ENCODE measurements at places on chromosomes 16 and 17.

DNA sequence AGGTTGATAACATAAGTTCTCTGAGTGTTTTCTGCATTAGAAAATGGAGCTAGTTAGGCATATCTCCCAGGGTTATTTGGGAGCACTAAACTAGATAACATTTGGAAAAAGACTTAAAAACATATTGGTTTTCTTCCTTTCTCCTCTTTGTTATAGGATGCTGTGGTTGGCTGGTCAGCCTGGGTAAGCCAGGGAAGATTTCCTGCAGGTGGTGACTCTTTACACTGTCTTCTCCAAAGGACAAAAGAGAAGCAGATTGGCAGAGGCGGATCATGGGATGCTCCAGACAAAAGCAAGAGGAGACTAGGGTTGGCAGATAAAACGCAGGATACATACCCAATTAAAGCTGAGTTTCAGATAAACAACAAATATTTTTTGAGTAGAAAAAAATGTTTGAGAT, 6.2 kb upstream of the CRYBA1 start:
- DNase-seq: no peak

GRCh38 chr16:86011532-86011931, 112.6 kb downstream of the IRF8 start:
- DNase-seq: no peak

GRCh38 chr16:63617990-63618763, 1503.7 kb downstream of the CDH11 start:
- DNase-seq: no peak

DNA sequence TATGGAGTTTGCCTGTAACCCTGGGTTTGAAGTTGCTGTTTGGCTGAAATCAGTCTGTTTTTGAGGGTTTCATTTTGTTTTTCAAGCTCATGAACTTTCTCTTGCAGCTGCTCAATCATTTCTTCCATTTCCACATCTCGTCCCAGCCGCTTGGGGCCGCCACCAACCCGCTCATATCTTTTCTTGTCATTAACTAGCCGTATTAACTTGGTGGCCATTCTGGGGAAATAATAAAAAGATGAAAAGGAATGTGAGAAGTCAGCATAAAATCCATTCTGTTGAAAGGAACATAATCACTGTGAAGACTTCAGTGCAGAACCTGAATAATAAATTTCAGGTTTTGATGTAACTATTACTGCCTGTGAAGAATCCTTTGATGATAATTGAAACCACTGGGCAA, 11.5 kb downstream of the RPGRIP1L start:
- no peak for DNase-seq

GRCh38 chr17:2203818-2204217, 99.8 kb downstream of the SMG6 start:
- DNase-seq: no peak

- DNase-seq: no peak
Measured at GRCh38 chr17:76734080-76734840, 2.9 kb downstream of the SRSF2 start.

- DNase-seq: no peak
Measured at GRCh38 chr17:22461460-22462145, 769.3 kb downstream of the KCNJ18 start.

GRCh38 chr16:4208341-4208751, 33.5 kb downstream of the SRL start:
- no peak for DNase-seq

DNA sequence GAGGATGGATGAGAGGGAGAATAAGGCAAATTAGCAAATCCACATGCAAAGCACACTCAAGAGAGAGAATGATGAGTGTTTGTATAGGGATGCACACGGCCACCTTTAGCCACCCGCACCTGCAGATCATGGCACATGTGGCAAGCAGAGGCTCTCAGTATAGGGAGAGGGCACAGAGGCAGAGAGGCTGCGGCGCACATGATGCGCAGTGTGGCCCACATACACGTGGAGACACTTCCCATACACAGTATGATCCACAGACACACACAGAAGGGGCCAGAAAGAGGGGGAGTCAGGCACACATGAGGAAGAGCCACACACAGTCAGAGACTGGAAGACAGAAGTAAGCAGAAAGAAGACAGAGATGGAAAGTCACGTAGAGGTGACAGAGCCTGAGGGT, 6.5 kb upstream of the CHD3 start:
- DNase-seq: no peak

DNA sequence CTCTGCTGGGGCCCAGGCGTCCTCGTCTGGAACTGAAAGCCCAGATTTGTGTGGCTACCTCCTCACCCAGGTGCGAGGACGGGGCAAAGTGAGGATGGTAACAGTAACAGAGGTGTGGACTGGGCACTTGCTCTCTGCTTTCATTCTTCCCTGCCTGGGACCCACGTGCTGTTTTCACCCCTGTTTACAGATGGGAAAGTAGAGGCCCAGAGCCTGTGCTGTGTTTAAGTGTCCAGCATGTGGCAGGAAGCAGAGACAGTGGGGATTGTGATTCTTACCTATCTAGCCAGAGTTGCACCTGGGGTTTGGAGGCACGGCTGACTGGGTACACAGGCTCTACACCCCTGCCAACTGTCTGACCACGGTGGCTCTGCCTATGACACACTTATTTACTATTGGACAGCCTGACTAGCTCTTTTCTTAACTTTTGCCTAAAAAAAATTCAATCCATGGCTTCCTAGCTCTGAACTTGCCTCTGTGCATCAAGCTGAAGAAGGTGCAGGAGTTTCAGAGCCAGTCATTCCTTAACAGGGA, 155.4 kb downstream of the CLEC16A start:
- no peak for DNase-seq

GRCh38 chr16:47644661-47645060, 183.5 kb downstream of the PHKB start:
- no peak for DNase-seq

GRCh38 chr17:28744972-28745785, 1.4 kb downstream of the TRAF4 start:
- DNase-seq: peak; percentile 30

GRCh38 chr17:63790057-63790456, 16.1 kb downstream of the DDX42 start:
- no peak for DNase-seq

DNA sequence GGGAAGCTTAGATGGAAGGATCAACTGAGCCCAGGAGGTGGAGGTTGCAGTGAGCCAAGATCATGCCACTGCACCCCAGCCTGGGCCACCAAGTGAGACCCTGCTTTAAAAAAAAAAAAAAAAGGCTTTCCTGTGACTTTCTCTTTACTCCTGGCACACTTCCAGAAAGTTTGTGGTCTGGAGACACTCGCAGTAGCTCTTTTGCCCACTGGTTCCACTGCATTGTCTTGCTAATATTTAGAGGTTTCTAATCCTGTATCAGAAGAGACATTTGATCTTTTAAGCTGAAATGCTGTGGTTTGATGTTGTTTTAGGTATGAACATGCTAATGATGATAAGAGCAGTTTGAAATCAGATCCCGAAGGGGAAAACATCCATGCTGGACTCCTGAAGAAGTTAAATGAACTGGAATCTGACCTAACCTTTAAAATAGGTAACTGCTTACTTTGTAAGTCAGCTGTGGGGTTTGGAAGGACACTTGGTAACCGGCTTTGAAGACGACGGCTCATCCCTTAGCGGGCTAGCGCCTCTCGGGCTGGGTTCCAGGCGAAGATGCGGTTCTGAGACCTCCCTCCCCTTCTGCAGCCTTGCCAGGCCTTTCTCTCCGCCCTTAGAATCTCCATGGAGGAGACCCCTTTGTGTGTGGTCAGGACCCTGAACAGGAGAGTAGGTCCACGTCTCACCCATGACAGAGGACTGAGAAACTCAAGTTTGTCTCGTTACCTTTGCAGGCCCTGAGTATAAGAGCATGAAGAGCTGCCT, 23.1 kb downstream of the NTAN1 start:
- no peak for DNase-seq

GRCh38 chr17:31413874-31414549, 22.5 kb downstream of the RAB11FIP4 start:
- DNase-seq: no peak

DNA sequence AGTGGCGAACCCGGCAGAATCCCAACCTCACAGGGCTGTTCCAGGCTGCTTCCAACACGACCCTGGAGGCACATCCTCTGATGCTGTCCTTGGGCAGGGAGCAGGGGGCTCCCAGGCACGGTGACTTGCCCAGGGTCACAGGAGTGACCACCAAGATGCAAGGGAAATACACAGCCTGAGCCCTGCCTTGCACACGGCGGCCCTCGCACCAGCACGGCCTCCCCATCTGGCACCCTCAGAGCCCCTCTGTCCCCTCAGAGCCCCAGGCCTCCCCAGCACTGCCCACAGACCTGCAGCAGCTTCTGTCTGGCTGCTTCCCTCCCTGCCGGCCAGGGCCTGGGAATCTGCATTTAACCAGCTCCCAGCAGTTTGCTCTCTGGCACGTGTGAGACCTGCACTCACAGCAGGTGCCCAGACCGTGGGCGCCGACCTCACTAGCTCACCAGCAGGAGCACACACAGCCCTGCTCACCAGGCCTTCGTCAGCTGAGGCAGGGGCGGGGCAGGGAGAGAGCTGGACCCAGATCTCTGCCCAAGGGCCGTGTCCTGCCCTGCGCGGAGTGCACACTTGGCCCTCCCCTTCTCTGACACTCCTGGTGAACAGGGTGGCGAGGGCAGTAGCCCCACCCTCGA, 29.7 kb upstream of the ZC3H18 start:
- DNase-seq: no peak

DNA sequence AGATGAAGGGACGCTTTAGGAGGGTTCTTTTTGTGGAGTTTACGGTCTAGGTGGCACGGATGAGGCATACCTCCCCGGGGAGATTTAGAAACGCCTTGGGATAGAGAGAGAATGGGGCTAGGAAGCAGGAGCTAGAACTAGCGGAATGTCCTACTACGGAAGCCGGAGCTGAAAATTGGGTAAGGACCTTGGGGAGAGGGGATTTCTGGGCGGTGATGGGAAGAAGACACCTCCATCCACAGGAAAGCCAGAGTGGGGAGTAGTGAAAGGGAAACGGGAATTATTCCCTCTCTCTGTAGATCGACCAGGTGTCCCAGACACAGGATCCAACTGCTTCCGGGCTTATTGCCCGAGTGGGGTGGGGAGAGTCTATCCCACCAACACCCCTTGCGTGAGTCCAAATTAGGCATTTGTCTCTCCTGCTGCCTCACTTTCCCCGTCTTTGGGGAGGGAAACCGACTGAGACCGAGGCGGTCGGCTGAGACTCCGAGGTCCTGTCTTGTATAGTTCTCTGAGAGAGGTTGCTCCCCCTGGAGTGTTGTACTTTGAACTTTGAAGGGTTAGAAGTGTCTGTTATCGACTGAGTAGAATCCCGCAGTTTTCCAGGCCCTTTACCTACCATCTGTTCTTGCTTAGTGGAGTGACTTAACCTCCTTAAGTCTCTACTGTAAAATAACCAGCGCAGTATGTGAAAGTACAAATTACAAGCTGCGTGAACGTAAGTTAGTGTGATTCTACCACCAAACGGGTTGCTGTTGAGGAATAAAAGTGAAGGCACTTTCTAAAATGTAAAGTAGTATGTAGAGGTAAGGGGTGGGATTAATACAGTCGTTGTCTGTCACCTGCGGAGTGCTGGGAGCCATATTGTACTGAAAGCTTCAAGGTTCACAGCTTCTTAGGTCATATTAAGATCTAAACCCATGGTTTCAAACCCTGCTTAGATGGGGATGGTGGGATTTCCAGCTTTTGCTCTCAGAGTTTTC, 1.0 kb downstream of the RSPRY1 start:
- no peak for DNase-seq

DNA sequence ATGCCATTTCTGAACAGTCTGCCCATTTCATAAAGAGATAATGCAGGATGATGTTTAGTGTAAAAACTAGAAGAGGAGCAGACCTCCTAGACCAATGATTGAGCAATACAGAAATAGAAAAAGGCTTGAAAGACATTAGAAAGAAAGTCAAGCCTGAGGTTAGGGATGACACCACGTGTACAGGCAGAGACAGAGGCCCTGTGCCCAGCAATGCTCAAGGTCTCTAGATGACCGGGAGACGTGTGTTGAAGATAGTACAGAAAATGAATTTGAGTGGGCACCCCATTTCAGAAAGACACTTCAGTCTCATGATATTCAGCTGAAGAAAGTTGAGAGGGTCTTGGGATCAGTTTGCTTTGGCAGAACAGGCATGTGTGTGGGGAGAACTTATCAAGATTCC, 5.4 kb downstream of the GID4 start:
- no peak for DNase-seq

GRCh38 chr16:27772093-27772825, 222.3 kb downstream of the KATNIP start:
- DNase-seq: no peak

GRCh38 chr17:2034806-2035540, 5.0 kb downstream of the DPH1 start:
- no peak for DNase-seq

DNA sequence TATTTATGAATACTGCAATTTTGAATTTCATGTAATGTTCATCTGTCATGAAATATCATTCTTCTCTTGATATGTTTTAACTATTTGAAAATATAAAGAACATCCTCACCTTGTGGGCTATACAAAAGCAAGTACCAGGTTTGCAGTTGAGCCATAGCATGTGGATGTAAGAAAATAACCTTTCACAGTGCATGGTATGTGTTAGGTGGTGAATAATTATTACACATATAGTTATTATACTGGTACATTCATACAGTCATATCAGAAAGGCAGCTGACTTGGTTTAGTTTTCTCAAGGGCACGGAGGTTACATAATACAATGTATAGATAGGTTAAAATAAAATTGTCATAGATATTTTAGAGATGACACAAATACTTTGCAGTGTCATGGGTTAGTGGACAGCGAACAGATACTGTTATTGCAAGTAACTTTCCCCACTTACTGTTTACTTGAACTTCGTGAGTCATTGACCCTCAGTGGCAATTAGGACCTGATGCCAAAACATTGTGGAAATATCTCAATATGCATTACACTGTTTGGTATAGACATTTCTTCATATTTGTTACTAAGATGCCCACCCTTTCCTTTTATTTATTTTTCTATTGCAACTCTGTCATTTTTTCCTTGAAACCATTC, 445.4 kb upstream of the GOT2 start:
- no peak for DNase-seq

GRCh38 chr17:43953746-43954145, at the start of gene PYY:
TSS of gene PYY (minus strand) at chr17:43953940. CDS start at chr17:43953483, 457 bp downstream.
- DNase-seq: no peak
